ENCODE measurements at places on chromosomes 3 and 15. TPM values are rescaled to one million over a fixed set of nuclear protein-coding genes. Genes with fewer than 3 reads are reported as not detected.

The PLSCR4 gene
- not detected for total RNA-seq

The ASB14 gene
- total RNA-seq, result not detected

The AMIGO3 gene
- total RNA-seq, result not detected

The EXD1 gene
- not detected for total RNA-seq

The WDR48 gene
- total RNA-seq, result 40.6 TPM

The C3orf33 gene
- 2.0 TPM for total RNA-seq

The POLQ gene
- total RNA-seq, result 29.0 TPM

The ERICH6 gene
- total RNA-seq, result not detected

The RGMA gene
- total RNA-seq, result 0.54 TPM

The MORC1 gene
- not detected for total RNA-seq

The ALDH1A3 gene
- total RNA-seq, result not detected

DNA sequence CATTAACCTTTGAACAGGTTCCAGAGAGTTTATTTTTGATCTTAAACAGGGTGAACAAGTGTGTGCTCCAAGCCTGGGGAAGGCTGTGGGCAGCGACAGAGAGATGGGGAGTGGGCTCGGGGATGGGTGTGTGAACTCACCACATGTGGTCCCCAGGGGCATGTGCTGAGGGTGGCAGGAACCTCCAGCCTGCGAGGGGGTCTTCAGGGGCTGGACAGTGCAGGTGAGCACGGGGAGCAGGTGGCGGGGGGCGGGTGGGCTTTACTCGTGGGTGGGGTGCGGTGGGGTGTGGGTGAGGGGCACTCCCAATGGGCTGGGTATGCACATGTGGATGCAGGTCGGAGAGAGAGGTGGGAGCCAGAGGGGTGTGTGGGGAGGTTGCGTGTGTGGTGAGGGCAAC is 9.6 kb upstream of the NTRK3 start:
- H3K36me3 ChIP-seq, result no peaks in the 10 kb centered on the region
- no peaks in the 10 kb centered on the region for H3K4me1 ChIP-seq
- DNase-seq, result no peak
- peaks cover 11% of the 10 kb centered on the region for H3K27me3 ChIP-seq
- H3K4me3 ChIP-seq, result no peak overlapping the region

DNA sequence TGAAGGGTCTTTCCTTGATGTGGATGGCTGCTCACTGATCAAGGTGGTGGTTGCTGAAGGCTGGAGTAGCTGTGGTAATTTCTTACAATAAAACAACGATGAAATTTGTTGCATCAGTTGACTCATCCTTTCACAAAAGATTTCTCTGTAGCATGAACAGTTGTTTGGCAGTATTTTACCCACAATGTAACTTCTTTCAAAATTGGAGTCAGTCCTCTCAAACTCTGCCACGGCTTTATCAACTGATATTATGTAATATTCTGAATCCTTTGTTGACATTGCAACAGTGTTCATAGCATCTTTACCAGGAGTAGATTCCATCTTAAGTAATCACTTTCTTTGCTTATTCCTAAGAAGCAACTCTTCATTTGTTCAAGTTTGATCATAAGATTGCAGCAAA is 252.6 kb downstream of the UBE2E2 start:
- no peaks in the 10 kb centered on the region for H3K4me1 ChIP-seq
- H3K4me3 ChIP-seq, result no peak overlapping the region
- H3K27ac ChIP-seq, result no peak overlapping the region
- no peak for DNase-seq
- no peaks in the 10 kb centered on the region for H3K27me3 ChIP-seq

DNA sequence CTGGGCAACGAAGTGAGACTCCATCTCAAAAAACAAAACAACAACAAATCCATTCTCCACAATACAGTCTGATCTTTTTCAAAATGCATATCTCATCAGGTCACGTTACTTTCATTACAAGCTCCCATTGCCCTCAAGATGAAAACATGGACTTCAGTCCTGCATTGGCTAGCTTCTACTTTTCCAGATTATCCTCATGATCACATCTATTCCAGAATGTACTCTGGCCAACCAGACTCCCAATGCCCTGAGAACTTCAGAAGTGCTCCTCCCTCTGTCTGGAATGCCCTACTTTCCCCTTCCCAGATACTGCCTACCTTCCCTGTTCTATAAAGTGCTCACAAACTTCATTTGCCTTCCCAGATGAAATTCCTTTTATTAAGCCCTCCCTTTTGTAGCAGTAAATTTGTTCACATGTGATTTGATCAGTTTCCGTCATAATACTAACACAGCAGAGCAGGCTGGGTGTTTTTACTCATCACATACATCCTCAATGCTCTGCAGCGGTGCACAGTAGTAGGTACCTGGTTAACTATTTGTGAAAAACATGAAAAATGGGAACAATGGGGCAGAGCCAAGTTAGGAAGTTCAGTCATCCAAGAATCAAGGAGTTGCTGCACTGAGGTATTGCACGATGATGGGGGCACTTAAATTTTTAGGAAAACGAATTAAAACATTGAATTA is 5.3 kb downstream of the RPL22L1 start:
- H3K4me3 ChIP-seq, result no peak overlapping the region
- DNase-seq, result no peak
- H3K4me1 ChIP-seq, result peaks cover 19% of the 10 kb centered on the region
- no peaks in the 10 kb centered on the region for H3K27me3 ChIP-seq

DNA sequence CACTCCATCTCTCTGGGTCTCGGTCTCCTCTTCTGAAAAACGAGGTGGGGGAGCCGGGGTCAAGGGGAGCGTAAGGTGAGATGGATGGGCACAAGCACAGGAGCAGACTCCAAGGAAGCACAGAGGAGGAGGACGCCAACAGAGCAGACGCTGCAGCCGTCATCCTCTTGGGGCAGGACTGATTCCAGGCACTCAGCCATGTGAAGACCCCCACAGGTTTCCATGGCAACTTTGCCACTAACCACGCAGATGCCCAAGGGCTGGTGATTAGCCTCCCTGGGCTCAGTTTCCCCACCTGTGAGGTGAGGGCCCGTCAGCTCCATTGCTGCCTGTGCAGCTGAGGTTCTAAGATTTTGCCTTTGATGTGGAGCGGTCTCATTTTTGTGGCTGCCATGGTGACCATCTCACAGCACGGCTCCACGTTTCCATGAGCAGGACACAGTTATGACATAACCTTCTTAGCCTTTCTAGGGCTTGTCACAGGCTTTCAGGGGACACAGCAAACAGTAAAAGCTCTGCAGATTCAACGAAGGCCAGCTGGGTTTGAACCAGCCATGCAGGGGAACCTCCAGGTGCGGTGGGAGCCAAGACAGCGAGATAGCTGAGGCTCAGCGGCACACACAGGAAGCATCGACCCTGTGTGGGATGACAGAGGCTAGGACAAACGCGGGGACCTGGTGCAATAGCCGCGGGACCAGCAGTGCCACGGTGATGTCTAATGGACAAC is 170.3 kb downstream of the NUP210 start:
- H3K4me3 ChIP-seq, result no peak overlapping the region
- DNase-seq, result no peak
- no peaks in the 10 kb centered on the region for H3K4me1 ChIP-seq
- no peak overlapping the region for H3K27ac ChIP-seq
- no peaks in the 10 kb centered on the region for H3K36me3 ChIP-seq
- no peaks in the 10 kb centered on the region for H3K27me3 ChIP-seq

DNA sequence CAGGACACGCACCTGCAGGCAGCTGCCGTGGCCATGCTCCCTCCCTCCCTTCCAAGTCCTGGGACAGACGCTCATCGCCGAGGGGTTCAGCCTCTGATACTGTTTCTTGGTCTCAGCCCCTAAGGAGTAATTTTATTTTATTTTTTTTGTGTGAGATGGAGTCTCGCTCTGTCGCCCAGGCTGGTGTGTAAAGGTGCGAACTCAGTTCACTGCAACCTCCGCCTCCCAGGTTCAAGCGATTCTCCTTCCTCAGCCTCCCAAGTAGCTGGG is 53.7 kb downstream of the ADAMTS7 start:
- H3K36me3 ChIP-seq, result no peaks in the 10 kb centered on the region
- H3K4me1 ChIP-seq, result peaks cover 21% of the 10 kb centered on the region
- no peak overlapping the region for H3K4me3 ChIP-seq
- H3K27ac ChIP-seq, result peak overlapping the region; percentile 90

DNA sequence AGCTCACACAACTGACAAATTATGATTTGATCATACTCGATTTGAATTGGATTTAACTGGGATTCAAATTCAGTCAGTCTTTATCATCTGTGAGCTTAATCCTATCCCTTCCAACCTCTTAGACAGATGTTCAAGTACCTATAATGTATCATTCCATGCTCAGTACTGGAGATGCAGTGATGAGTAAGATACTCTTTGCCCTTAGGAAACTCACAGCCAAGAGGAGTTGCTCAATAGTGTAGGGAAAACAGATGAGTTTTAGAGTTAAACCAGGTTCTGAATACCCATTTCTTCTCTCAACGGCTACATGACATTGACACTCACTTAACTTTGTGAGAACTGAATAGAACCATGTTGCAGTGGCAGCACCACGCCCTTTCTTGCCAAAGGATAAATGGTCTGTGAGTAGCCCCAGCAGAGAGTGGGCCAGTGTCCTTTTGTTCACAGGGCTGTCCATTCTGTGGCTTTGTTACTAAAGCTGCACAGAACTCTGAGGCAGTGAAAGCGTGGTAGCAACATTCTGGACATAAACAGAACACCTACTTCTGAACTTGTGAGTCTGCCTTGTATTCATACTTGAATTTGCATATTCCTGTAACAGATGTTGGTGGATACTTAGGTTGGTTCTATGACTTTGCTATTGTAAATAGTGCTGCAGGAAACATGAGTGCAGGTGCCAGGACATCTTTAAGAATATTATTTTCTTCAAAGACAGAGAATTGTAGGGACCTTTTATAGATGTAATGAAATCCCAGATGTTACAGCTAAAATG is 91.6 kb downstream of the RASA2 start:
- no peak for DNase-seq
- no peak overlapping the region for H3K27ac ChIP-seq

- DNase-seq, result no peak
- no peaks in the 10 kb centered on the region for H3K27me3 ChIP-seq
- H3K36me3 ChIP-seq, result peaks cover 5% of the 10 kb centered on the region
- peaks cover 2% of the 10 kb centered on the region for H3K4me1 ChIP-seq
- H3K27ac ChIP-seq, result no peak overlapping the region
These were observed 12.9 kb downstream of the AMIGO3 start for GRCh38 chr3:49706456-49707112.

- peaks cover 4% of the 10 kb centered on the region for H3K27me3 ChIP-seq
- H3K4me3 ChIP-seq, result no peak overlapping the region
- H3K36me3 ChIP-seq, result no peaks in the 10 kb centered on the region
- no peaks in the 10 kb centered on the region for H3K4me1 ChIP-seq
These were observed 284.2 kb upstream of the ROPN1 start for GRCh38 chr3:124276133-124276532.

DNA sequence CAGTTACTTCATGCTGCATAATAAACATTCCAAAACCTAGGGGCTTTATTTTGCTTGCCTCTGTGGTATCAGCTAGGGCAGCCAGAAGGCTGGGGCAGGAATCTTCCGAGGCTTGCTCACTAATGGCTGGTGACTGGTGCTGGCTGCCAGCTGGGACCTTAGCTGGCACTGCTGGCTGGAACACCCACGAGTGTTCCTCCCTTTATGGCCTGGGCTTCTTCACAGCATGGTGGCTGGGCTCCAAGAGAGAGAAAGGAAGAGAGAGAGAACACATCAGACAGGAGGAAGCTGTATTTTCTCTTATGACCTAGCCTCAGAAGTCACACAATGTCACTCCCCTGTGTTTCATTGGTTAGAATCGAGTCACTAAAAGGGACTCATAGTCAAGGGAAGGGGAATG is 23.9 kb upstream of the CDCP1 start:
- no peak for DNase-seq
- H3K27ac ChIP-seq, result no peak overlapping the region
- peaks cover 2% of the 10 kb centered on the region for H3K27me3 ChIP-seq
- peaks cover 4% of the 10 kb centered on the region for H3K36me3 ChIP-seq

GRCh38 chr3:72492240-72492639 is 356.0 kb downstream of the SHQ1 start:
- H3K4me1 ChIP-seq, result peaks cover 17% of the 10 kb centered on the region
- no peak overlapping the region for H3K4me3 ChIP-seq
- H3K27me3 ChIP-seq, result peaks cover 2% of the 10 kb centered on the region
- peaks cover 6% of the 10 kb centered on the region for H3K36me3 ChIP-seq

GRCh38 chr3:195595785-195596531 is 12.2 kb upstream of the APOD start:
- DNase-seq, result no peak
- peaks cover 13% of the 10 kb centered on the region for H3K4me1 ChIP-seq
- no peak overlapping the region for H3K4me3 ChIP-seq
- no peaks in the 10 kb centered on the region for H3K36me3 ChIP-seq

Data from activated T-helper 1 cell treated with anti-CD3 and anti-CD28 coated beads, Interleukin-12 subunit alpha, Interleukin-12 subunit beta, Interleukin-2, Interleukin-4 antibody, amounts not matched to agents 30 ng/mL and 10 ng/mL and 1 ng/mL, durations not matched to agents 14 hours and 24 hours and 36 hours (primary cell).